ENCODE measurements at places on chromosomes 13 and 19.

DNA sequence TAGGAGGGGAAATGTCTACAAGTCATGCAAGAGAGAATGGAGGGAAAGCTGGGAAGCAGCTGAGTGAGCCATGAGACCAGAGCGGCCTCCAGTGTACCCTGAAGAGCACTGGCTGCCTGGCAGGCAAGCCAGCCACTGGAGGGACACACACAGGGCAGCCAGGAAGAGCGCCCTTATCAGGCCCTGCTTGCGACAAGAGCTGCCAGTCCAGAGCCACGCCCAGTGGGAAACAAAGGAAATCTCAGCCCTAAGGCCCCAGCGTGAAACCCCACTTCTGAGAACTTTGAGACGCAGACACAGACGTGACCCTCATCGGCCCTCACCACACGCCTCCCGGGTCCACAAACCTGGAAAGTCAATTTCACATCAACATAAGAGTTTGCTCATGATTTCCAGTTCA lies 105.0 kb downstream of the STK24 start:
- no peak for DNase-seq

DNA sequence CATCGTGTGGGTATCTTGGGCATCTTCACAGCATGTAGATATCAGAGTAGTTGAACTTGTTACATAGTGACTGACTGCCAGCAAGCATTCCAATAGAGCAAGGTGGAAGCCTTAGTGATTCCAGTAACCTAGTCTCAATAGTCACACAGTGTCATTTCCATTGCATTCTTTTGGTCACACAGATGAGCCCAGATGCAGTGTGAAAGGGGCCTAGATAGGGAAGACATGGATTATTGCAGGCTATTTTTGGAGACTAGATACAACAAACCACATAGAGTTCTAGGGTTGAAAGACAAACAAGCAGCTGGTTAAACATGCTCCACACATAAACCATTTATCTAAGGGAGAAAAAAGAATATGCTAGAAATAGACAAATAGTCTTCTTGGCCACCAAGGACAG lies 553.5 kb downstream of the DCT start:
- no peak for DNase-seq

DNA sequence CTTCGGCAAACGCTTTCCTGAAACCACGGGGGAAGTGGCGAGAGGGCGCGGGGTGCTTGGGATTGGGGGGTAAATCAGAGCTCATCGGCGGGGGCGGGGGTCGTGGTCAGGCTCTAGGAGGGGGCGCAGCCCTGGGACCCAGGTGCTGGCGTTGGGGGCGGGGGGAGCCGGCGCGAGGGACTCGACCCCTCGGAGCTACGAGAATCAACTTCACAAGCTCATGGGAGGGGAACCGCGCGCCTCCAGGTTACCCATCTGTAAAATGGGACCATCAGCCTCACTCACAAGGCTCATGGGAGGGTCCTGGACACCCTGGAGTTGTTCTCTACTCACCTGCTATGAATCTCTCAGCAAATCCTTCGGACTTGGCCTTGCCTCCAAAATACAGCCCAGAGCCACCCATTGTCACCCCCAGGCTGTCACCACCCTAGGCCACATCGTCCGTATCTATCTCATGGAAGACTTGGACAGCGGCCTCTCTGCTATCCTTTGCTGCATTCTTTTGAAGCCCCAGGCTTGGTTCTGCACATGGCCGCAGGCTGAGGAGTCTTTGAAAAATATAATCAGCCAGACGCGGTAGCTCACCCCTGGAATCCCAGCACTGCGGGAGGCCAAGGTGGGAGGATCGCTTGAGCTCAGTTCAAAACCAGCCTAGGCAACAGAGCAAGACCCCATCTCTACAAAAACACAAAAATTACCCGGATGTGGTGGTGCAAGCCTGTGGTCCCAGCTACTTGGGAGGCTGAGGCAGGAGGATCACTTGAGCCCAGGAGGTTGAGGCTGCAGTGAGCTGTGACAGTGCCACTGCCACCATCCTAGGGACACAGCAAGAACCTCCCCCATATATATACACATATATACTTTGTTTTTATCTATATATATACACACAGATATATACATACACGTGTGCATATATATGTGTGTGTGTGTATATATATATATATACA lies 939 bp upstream of the RANBP3 start:
- DNase-seq: no peak

DNA sequence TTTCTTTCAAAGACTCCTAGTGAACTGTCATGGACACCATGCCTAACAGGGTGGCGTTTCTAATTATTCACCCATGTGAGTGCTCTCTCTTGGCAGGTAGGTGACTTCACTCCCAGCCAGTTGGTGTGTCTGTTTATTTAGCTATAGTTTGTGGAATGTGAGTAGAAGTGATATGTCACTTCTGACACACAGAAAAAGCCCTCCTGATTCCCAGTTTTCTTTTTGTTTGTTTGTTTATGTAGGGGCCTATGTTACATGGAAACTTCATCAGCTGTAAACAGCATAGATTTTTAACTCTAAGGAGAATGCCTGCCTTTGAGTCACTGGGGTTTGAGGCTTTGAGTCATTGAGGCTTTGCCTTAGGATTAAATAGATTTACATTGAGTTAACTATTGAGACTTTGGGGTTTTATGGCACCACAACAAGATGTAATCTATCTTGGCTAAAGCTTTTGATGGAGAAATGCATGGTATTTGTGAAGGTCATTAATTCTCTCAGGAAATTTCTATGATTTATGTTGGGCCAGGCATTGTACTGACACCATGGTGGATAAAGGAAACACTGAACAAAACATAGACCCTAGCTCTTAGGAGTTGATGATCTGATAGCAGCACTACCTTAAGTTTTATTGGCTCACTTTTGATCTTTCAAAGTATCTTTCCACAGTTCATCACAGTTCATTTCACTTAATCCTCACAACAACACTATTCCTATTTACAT lies 45.3 kb downstream of the UFM1 start:
- peak; percentile 91 for DNase-seq

DNA sequence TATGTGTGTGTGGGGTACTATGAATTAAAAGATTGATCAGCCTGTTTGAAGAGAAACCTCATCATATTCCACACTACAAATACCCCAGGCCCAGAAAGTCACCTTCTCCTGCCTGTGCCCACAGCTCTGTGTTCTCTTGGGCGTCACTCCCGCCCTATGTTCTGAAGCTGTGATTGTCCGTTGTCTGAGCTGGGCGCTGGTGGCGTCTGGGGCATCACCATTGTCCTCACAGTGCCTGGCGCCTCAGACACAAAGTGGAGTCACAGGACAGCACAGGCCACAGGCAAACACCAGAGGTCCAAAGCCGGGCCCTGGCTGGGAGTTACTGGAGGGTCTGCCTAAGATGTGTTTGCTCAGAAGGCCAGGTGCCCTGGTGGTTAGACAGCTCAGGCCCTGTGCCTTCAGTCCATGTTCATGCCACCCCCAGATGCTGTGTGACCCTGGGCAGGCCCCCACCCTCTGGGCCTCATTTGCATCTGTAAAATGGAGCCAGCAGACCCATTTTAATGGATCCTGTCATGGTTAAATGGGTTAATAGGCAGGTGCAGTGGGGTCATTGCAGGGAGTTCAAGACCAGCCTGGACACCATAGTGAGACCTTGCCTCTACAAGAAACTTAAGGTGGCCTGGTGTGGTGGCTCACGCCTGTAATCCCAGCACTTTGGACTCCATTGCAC lies 34.5 kb downstream of the DNM2 start:
- no peak for DNase-seq

DNA sequence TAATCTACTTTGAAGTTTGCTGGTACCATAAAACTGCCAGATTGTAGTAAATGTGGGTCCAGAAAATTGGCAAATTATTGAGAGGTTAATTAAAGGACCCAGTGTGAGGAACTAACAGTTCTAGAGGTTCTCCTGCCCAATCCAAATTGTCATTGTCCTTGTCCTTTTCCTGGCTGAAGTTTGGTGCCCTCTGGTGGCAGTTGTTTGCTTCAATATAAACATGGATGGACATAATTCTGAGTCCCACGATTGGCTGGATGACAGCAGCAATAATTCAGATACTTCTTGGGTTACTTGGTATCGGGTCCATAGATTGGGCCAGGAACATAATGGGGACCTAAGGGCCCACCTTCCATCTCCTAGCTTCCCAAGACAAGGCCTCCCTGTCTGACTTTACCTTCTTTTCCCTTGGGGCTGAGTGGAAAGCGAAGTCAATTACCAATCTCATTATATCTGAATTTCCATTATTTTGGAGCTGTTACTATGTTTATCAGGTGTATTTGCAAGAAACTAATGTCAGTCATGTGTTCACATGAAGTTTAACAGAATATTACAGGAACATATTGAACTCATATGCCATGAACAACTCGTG lies 33.8 kb upstream of the GARRE1 start:
- peak; percentile 65 for DNase-seq

GRCh38 chr13:92537471-92537870 lies 689.1 kb upstream of the GPC6 start:
- no peak for DNase-seq

GRCh38 chr13:28679628-28680027 lies 20.7 kb downstream of the POMP start:
- DNase-seq: peak; percentile 26

GRCh38 chr19:567296-567900 lies 5.0 kb upstream of the BSG start:
- no peak for DNase-seq

- DNase-seq: peak; percentile 58
Observed at GRCh38 chr13:45521297-45521696, 56.6 kb downstream of the COG3 start.

Measured in M059J (cell line).